ENCODE measurements at places on chromosomes 2 and 18.

DNA sequence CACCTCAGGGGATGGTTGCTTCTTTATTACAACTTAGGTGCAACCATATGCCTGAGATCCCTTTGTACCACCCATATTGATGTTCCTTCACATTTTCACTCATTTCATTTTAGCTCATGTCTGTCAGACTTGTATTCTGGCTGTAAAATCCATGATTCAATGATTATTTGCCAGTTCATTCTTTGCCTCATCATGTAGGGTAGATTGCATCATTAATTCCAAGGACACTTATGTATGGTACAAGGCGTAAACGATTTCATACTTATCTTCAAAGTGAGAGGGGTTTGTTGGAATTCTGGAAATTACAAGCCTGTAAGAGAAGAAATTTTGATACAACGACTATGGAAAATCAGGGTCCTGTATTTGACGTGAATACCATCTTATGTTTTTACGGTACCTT is 685.0 kb upstream of the FANCL start:
- DNase-seq, result no peak

DNA sequence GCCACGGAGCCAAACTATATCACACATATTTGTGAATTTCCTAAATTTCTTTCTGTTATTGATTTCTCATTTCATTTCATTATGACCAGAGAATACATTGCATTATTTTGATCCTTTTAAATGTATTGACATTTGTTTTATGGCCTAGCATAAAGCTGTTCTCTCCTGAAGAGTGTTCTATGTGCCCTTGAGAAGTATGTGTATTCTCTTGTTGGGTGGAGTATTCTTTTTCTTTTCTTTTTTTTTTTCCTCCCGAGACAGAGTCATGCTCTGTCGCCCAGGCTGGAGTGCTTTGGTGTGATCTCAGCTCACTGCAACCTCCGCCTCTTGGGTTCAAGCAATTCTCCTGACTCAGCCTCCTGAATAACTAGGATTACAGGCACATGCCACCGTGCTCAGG is 5.2 kb downstream of the HAUS1 start:
- no peak for DNase-seq

GRCh38 chr2:227183657-227184367 is 19.4 kb downstream of the COL4A3 start:
- no peak for DNase-seq

DNA sequence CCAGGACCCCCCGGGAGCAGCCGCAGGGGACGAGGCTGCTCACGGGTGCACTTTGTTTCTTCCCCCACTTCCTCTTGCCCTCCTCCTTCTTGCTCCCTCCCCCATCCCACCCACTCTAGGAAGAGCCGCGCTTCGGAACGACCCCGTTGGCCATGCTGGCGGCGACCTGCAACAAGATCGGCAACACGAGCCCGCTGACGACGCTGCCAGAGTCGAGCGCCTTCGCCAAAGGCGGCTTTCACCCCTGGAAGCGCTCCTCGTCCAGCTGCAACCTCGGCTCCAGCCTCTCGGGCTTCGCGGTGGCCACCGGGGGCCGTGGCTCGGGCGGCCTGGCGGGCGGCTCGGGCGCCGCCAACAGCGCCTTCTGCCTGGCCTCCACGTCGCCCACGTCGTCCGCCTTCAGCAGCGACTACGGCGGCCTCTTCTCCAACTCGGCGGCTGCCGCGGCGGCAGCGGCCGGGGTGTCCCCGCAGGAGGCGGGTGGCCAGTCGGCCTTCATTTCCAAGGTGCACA is 1.3 kb downstream of the SP9 start:
- DNase-seq, result no peak

GRCh38 chr18:42893977-42894376 is 221.5 kb downstream of the RIT2 start:
- no peak for DNase-seq

- no peak for DNase-seq
Measured at GRCh38 chr2:186724736-186725135, 30.9 kb downstream of the FAM171B start.

- DNase-seq, result no peak
Measured at GRCh38 chr18:74510770-74511095, 14.6 kb downstream of the CNDP2 start.

DNA sequence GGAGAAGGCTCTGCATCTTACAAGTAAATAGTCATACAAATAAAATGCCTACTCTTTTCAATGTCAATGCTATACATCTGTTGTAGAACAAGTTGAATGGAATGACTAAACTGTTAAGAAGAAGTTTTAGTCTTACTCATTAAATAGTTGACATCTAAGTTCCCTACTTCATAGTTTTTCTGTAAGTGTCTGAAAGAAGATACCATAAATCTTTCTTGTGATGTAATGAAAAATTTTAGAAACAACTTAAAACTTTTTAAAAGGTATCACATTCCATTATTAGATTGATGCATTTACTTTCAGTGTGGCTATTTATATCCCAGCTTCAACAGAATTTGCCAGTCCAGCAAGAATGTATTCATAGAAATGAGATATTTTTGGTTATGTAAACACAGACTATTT is 185.2 kb upstream of the EPC2 start:
- DNase-seq, result no peak

GRCh38 chr2:129437725-129438124 is 541.7 kb upstream of the RAB6C start:
- no peak for DNase-seq

Data from CD4-positive, alpha-beta T cell treated with Interleukin-4 for 1 hour (primary cell).